Vagina (tissue), 2 donors: ENCODE measurements at places on chromosomes 5 and 9. TPM values are rescaled to one million over a fixed set of nuclear protein-coding genes. Genes with fewer than 3 reads are reported as not detected.

CDH9 gene
- total RNA-seq = not detected

DMRT3 gene
- total RNA-seq = not detected

ABCA1 gene
- total RNA-seq = 30.7 TPM

SOX30 gene
- total RNA-seq = not detected

MZB1 gene
- total RNA-seq = not detected

SLC9A3 gene
- total RNA-seq = 3.9 TPM

TNC gene
- total RNA-seq = 18.7 TPM

- no peak for DNase-seq
- H3K36me3 ChIP-seq = no peaks in the 10 kb centered on the region
- no peak overlapping the region for H3K4me3 ChIP-seq
- peak overlapping the region; percentile 69 for H3K27ac ChIP-seq
Measured at GRCh38 chr5:72245951-72246532, 74.0 kb downstream of the MRPS27 start.

DNA sequence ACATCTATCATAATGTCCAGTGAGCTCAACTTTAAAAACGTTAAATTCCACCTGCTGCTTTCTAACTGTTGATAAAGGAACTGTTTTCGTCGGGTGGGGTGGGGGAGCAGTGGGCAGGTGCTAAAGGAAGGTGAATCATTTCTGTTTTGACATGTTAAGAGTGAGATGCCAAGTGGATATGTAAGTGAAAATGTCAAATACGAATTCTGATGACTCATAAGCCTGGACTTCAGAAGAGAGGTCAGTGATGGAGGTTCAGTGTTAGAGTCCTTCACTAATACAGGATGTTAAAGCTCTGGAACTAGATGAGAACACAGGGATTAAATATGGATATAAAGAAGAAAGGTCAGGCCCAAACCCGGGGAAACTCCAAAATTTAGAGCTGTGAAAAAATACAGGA is 617.9 kb upstream of the CTNND2 start:
- H3K4me3 ChIP-seq = no peak overlapping the region
- H3K27ac ChIP-seq = no peak overlapping the region
- H3K4me1 ChIP-seq = no peaks in the 10 kb centered on the region
- H3K36me3 ChIP-seq = no peaks in the 10 kb centered on the region

DNA sequence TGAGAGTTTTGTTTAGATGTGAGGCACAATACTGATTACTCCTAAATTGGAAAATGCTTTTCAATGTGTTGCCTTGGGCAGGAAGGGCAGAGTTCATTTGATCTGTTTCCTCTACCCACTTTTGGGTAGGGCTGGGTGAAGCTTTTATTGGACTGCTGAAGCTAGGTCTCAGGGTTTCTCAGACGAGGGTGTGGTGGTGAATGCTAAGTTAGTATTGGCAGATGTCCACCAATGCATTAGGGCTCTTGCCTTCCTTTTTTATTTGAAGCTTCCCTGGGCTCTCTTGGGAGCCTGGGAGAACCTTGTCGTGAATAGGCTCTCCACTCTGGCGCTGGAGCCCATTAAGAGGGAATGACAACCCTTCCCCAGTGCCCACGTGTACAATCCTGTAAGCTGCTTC is 23.1 kb downstream of the SPTAN1 start:
- no peaks in the 10 kb centered on the region for H3K27me3 ChIP-seq
- H3K36me3 ChIP-seq = peaks cover 13% of the 10 kb centered on the region
- H3K27ac ChIP-seq = peak overlapping the region; percentile 38
- no peak overlapping the region for H3K4me3 ChIP-seq

DNA sequence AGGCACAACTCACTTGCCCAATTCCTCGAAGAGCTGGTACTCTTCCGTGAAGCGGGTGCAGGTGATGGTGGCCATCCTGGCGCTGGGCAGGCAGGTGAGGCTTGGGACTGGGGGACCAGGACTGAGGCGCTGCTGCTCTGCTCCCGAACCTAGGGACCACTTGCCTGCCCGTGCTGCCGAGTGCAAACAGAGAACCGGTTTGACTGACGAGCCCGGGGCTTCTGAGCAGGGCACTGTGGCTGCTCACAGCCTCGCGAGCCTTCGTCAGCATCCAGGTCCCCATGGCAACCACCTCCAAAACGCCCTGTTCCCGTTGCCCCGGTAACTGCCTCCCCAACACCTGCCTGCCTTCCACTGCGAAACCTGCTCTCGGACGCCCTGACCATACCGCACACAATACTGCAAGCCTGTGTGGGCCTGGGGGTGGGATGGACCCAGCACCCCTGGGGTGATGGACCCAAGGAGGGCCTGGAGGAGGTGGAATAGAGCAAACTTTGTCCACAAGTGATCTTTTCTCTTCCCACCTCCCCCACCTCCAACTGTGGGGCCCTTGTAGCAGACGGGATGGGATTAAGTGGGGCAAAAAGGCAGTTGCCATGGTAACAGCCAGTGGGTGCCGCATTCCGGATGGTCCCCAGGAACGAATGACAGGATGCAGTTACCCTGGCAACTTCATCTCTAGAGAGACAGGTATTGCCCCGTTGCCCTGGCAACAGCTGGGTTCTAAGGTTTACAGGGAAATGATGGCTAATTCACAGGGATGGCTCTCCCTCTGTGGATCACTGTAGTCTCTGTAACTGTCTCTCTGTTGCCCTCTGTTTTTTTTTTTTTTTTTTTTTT is at the start of gene CAMK2A:
Gene CAMK2A, minus strand, starts transcription at position 223 of the 840 bp plus-strand sequence. Its CDS starts 148 bp downstream, at position 75.
- no peak within 1 kb of the TSS for H3K4me3 ChIP-seq
- DNase-seq = no peak
- H3K27me3 ChIP-seq = no peaks in the 10 kb centered on the region
- H3K4me1 ChIP-seq = peaks cover 13% of the 10 kb centered on the region
- H3K27ac ChIP-seq = no peak within 1 kb of the TSS

DNA sequence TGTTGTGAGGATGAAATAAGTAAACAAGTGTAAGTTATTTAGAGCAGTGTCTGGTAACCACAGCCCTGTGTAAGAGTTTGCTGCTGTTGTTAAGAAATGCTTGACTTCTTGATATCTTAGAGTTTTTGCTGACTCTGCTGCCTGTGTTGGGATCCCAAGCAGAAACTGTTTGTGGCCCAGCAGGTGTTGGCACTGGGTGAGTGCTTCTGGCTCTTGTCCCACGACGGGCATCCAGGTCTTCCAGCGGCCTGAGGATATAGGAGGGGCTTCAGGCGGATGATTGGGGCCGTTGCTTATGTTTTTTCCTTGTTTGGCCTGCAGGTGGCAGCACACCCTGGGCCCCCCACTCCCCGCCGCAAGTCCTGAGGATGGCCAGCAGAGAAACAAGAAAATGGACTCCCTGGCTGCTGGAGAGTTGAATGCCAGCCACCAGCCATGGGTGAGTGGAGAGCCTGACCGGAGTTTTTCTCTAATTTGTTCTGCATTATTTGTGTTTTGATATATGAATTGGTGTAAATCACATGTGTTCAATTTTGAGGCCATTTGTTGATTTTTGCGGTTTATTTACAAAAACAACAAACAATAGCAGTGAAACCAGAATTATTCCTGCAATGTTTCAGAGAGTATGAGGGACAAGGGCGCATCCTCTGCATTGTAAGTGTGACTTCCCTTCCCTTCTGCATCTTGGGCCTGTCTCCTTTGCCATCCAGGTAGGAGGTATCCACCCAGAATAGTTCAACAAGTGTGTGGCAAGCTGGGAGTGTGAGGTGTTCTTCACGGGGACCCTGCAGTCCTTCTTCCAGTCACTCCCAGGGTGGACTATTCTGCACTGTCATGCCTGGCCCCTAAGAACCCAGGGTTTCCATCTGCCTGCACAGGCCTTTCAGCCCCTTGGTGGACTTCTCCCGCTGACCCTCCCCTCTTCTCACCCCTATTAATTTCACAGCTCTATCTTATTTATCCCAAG is 50.3 kb downstream of the SLC22A5 start:
- H3K4me1 ChIP-seq = peaks cover 96% of the 10 kb centered on the region
- no peak overlapping the region for H3K4me3 ChIP-seq

GRCh38 chr5:68088302-68088701 is 127.3 kb upstream of the PIK3R1 start:
- H3K36me3 ChIP-seq = no peaks in the 10 kb centered on the region
- H3K27me3 ChIP-seq = no peaks in the 10 kb centered on the region
- no peak overlapping the region for H3K4me3 ChIP-seq
- H3K27ac ChIP-seq = no peak overlapping the region

DNA sequence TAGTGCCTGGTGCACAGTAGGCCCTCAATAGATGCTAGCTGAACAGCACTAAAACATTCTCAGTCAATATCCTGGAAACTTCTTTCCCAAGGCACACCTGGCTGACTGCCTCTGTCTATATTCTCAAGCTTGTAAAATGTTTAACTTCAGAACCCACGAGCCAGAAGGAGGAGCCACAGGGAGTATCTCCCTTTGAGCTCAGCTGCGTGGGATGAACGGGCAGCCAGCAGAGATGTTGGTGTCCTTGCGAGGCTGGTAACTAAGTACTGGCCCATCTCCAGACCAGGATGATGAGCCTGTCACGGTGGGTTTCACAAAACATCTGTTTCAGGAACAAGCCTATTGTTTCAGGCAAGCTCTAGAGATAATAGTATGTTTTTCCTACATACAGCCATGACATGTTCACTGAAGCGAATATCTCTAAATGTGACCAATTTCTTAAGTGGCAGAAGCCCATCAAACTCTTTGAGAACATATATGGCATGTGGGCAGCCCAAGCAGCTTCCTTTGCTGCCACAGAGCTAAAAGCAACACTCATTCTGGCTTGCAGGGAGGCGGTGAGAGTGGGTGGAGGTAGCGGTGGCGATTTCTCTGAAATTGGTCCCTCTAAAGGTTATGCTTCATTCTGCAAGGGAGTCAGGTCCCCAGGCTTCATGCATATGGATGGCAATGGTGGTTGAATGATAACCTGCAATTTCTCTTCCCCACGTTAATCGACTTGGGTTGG is 206.2 kb downstream of the TTLL11 start:
- no peaks in the 10 kb centered on the region for H3K36me3 ChIP-seq
- no peak overlapping the region for H3K27ac ChIP-seq
- no peaks in the 10 kb centered on the region for H3K27me3 ChIP-seq
- DNase-seq = peak; percentile 69
- H3K4me3 ChIP-seq = no peak overlapping the region

DNA sequence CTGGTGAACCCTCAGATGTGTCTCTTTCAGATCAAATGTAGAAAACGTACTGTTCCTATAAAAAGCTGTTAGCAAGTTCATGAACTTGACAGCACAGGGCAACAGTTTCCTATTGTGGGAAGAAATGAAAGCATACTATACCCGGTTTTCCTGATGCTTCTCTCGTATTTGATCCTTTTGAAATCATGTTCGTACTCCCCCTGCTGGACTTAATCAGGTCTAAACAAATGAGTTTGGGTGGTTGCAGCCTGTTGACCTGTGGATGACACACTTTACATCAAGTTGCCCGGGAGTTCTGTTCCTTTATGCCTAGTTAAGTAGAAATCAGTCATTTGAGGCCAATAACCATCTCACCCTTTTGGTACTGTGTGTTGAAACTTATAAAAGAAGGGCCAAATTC is 1992.3 kb downstream of the MAT2B start:
- no peaks in the 10 kb centered on the region for H3K4me1 ChIP-seq
- no peaks in the 10 kb centered on the region for H3K27me3 ChIP-seq
- H3K27ac ChIP-seq = no peak overlapping the region
- no peaks in the 10 kb centered on the region for H3K36me3 ChIP-seq
- no peak overlapping the region for H3K4me3 ChIP-seq
- no peak for DNase-seq

- H3K4me1 ChIP-seq = peaks cover 4% of the 10 kb centered on the region
- H3K36me3 ChIP-seq = no peaks in the 10 kb centered on the region
- no peak overlapping the region for H3K4me3 ChIP-seq
Measured at GRCh38 chr9:20978249-20978648, 53.2 kb downstream of the HACD4 start.

DNA sequence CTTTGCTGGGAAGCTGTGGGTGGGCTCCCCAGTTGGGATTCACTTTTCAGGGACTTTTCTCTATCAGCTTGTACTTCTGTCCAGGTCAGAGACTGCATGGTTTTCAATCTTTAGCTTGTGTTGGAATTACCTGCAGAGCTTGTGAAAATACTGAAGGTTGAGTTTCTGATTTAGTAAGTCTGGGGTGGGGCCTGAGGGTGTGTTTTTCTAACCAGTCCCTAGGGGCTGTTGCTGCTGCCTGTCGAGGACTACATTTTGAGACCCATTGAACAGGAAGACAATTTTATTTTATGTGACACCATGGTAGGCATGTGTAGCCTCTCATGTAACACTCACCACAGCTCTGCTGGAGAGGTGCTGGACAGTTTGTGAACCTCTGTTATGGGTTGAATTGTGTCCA is 14.7 kb upstream of the MLANA start:
- no peaks in the 10 kb centered on the region for H3K27me3 ChIP-seq
- no peaks in the 10 kb centered on the region for H3K4me1 ChIP-seq
- no peak overlapping the region for H3K4me3 ChIP-seq

DNA sequence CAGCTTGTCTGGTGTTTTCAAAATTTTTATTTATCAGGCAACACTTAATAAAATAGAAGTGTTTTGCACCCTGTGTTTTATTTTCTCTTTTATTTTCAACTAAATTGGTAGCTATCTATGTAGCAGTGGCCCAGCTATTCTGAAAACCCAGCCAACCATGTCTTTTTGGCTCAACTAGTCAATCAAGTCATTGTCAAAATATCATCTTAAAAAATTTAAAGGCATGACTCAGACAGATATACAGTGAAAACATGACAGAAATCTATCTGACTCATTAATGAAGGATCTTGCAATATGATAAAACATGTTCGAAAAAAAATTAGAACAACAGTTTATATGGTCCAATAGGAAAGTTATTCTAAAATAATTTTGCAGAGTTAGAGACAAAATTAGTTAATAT is 75.1 kb downstream of the HSD17B4 start:
- H3K4me1 ChIP-seq = no peaks in the 10 kb centered on the region
- H3K27me3 ChIP-seq = no peaks in the 10 kb centered on the region
- peaks cover 29% of the 10 kb centered on the region for H3K36me3 ChIP-seq
- no peak overlapping the region for H3K27ac ChIP-seq
- no peak overlapping the region for H3K4me3 ChIP-seq

DNA sequence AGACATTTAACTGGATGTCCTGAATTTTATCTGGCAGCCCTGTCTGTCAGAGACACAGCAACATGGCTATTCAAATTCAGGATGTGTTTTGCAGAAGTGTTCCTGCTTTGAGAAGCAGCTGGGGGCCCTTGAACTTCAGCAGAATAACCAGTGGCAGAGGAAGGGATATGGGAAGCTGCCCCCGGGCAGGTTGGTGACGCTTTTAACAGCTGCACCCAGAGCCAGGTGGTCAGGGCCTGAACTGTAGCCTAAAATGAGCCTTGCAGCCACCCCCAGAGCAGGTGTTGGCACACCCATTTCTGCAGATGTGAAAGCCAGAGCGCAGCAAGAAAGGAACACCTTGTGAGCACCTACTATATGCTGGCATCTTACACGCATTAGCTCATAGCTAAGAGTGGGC is 128.7 kb upstream of the BOD1 start:
- no peaks in the 10 kb centered on the region for H3K27me3 ChIP-seq
- no peaks in the 10 kb centered on the region for H3K36me3 ChIP-seq
- no peak for DNase-seq

GRCh38 chr5:118405650-118406061 is 582.7 kb downstream of the DTWD2 start:
- no peak overlapping the region for H3K27ac ChIP-seq
- no peaks in the 10 kb centered on the region for H3K36me3 ChIP-seq
- no peaks in the 10 kb centered on the region for H3K4me1 ChIP-seq
- H3K27me3 ChIP-seq = no peaks in the 10 kb centered on the region
